ENCODE measurements at places on chromosomes 2 and 18.

GRCh38 chr18:55088561-55088960, 129.3 kb upstream of the CCDC68 start:
- DNase-seq, result no peak

- no peak for DNase-seq
Measured at GRCh38 chr2:122734766-122735424, 979.4 kb downstream of the TSN start.

- no peak for DNase-seq
Measured at GRCh38 chr18:44149706-44150105, 531.0 kb upstream of the SETBP1 start.

DNA sequence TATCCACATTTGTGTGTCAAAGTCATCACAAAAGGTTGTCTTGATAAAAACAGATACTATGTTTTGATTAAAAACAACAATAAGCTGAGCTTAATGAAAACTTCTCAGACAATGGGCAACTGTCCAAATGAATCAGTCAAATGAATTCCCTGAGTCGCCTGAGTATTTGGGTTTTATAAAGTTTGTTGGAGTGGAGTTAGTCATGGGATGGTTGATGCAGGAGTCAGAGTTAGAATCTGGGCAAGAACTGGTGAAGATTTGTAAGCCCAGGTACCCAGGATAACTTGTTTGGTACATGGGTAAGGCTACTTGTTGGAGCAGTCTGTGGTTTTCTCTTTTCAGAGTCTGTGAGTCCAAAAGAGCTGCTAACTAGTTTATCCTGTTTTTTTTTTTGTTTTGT, 34.4 kb upstream of the RAPGEF4 start:
- no peak for DNase-seq

DNA sequence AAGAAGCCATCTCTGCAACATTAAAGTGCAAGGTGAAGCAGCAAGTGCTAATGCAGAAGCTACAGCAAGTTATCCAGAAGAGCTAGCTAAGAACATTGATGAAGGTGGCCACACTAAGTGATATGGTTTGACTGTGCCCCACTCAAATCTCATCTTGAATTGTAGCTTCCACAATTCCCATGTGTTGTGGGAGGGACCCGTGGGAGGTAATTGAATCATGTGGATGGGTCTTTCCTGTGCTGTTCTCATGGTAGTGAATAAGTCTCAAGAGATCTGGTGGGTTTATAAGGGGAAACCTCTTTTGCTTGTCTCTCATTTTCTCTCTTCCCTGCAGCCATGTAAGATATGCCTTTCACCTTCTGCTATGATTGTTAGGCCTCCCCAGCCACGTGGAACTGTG, 11.4 kb downstream of the RDH14 start:
- DNase-seq, result no peak
